Amygdala (tissue), 56 donors: ENCODE measurements at places on chromosomes 3 and 15.

DNA sequence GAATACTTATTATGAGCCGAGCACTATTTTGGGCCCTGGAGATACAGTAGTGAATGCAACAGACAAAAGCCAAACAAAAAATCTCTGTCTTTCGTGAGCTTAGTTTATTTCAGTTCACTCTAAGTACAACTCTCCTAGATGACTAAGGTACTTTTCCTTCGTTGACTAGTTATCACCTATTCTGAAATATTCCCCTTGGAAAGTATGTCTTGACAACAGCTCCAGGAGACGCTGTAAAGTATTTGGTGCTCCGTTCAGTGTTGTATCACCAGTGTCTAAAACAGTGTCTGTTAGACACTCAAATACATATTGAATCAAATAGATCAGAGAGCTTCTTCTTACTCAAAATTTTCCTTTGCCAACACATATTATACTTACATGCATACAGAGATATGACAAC lies 119.6 kb downstream of the TFDP2 start:
- DNase-seq = no peak

- no peak for DNase-seq
Observed at GRCh38 chr3:196654006-196654734, 14.7 kb downstream of the NRROS start.

- peak; percentile 22 for DNase-seq
Observed at GRCh38 chr15:40044717-40045571, 6.0 kb upstream of the SRP14 start.

DNA sequence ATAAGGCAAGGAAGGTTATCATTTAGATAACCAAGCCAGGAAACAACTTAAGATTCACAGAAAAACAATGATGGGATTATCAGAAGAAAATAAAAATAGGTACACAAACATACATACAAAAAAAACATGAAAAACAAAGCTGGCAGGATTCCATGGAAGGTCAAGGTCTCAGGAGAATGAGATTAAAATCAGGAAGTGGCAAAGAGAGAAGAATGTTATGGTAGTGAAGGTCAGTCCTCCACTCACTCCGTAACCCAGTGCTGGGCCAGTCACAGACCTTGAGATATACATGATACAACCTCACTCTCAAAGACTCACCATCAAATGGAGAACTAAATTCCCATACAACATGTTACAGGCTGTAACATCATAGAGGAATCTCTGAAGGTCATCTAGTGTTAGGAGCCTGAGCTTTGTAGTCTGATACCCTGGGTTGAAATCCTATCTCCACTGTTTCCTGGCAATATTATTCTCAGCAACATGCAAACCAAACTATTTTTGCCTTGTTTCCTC lies 93.9 kb downstream of the CTNNB1 start:
- no peak for DNase-seq

DNA sequence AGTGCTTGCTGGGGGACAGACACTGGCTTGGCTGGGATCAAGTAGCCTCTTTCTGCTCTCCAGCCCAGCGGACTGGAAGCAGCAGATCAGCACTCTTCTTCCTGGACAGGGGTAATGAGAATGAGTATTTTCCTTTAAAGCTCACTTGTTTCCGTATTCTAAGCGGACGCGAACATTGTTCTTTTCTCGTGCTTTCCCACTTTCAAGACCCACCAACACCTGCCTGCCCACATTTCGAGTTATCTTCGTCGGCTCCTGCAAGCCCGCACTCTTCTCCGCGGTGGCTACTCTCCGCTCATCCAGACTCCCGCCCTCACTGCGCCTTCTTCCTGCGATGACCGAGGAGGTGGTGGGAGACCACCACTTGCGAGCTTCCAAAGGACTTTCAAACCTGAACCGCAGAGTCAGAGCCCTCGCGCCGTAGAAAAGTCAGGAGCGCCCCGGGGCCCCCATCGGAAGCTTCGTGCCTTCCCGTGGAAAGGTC lies 1.6 kb upstream of the PPM1L start:
- no peak for DNase-seq

- no peak for DNase-seq
Observed at GRCh38 chr15:69403594-69403993, 10.6 kb upstream of the KIF23 start.

GRCh38 chr3:171206283-171206682 lies 179.8 kb upstream of the SLC2A2 start:
- no peak for DNase-seq

- no peak for DNase-seq
Observed at GRCh38 chr3:156478891-156479290, 76.0 kb downstream of the SSR3 start.

- DNase-seq = no peak
Observed at GRCh38 chr3:123564056-123564455, 20.8 kb downstream of the HACD2 start.

DNA sequence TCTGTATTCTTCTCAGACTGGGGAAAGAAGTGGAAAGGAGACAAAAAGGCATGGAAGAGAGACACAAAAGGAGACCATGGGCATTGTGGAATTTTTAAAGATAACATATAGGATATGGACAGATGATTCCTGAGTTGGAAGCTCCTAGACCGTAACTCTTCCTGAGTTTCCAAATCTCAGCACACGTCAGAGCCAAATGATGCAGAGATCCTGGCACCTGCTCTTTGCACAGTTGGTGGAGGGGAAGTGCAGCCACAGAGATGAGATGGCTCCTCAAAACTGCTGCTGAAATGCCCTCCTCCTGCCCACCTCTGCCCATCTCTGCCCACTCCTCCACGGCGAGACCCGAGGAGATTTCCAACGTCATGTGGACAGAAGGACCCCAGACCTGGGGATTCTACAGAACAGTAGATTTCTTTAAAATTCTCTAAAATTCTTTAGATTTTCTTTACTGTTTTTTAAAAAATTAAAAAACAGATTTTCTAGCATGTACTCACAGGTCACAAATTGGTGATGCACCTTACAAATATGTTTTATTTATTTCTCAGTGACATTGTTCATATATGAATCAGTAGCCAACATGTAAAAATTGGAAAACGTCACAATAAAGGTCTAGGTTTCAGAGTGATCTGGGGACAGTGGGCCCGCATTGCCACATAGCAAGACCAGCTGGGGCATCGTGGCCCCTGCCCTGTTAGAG lies 8.1 kb downstream of the CPN2 start:
- DNase-seq = no peak

- no peak for DNase-seq
Observed at GRCh38 chr3:8631661-8632060, 12.9 kb downstream of the SSUH2 start.

DNA sequence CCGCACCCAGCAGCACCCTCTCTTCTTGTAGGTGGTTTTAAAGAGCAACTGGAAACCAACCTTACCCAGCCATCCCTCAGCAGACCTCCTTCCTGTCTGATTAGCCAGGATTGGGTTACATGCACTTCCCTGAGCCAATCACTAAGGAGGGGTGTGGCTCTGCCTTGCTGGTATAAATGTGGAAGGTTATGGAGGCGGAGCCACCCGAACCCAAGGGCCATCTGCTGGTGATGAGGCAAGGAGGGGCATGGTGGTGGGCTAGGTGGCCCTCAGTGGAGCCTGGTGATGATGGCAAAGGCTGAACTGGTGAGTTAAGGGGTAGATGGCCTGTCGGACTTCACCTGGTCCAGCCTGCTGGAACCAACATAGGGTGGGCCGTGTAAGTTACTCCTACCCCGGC lies 39.8 kb downstream of the CCDC33 start:
- no peak for DNase-seq

GRCh38 chr15:86630946-86631345 lies 551.3 kb downstream of the AGBL1 start:
- DNase-seq = no peak

GRCh38 chr3:126275620-126275904 lies 81.6 kb downstream of the KLF15 start:
- DNase-seq = no peak

- no peak for DNase-seq
Observed at GRCh38 chr15:100093211-100094126, 248.3 kb downstream of the ADAMTS17 start.

DNA sequence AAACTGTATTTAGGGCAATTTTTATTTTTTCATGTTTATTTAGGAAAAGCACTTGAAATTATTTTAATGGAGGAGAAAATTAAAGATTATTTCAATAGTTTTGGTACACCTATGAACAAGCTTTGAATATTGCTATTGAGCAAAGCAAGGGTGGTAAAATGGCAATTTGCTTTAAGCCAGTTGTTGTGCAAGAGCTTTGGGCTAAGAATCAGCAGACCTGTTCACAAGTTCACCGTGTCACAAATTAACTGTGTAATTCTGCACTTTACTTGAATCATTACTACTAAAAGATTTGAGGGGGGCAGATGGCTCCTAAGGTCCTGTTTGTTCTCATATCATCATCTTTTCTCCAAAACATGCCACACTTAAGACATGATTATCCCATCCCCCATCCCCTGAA lies 238.9 kb upstream of the GBE1 start:
- DNase-seq = no peak

DNA sequence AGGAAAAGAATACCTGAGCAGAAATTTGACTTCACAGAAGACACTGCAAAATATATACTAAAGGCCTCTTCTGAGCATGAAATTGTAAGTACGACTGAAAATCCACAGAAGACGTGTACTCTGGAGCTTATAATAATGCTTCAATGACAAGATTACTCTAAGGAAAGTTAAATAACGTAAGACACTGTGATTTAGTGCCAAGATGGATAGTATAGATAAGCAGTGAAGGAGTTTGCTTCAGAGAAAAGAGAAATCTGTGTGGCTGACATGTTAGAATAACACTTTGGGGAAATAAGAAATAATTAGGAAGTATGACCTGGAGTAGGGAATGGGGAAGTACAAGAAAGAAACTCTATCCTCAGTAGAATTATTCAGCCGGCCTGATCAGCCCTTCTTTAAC lies 28.9 kb downstream of the ALDH1A2 start:
- no peak for DNase-seq

DNA sequence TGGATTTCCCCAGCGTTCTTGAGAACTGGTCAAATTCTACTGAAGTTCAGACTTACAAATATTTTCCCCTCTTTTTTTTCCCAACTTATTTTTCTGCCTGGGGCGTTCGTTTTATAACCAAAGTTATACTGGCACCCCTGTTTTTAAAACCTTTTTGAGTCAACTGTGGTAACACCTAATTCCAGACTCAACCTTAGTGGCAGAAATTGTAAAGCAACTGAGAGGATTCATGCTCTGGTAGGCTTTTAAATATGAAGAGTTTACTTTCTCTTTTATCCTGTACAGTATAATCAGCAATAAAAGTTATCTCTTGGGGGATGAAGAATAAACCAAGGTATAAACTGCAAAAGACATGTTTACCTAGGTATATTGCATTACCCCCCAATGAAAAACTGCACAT lies 2.3 kb downstream of the IL5RA start:
- no peak for DNase-seq

DNA sequence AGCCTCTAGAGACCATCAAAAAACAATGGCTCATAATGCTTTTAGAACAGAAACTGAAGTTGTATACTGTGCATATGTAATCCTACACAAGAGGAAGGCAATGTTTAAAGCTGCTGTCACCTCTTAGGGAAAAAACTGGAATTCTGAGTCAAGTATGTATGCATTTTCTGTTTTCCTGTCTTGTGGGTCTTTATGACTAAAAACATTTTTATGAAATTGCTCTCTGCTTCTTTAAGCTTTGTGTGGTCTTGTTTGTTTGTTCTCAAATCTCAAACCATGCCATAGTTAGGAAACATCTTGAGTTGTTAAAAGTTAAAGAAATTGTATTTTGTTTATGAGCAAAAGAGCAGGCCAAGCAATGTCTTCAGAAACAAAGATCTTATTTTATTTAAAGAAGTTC lies 80.9 kb upstream of the SOX2 start:
- no peak for DNase-seq

GRCh38 chr15:39459548-39459947 lies 121.3 kb upstream of the THBS1 start:
- DNase-seq = no peak

GRCh38 chr3:106089806-106090205 lies 221.0 kb upstream of the CBLB start:
- DNase-seq = no peak

GRCh38 chr15:70752193-70752635 lies 11.1 kb downstream of the UACA start:
- DNase-seq = no peak

GRCh38 chr3:136685882-136686281 lies 66.3 kb downstream of the STAG1 start:
- no peak for DNase-seq

DNA sequence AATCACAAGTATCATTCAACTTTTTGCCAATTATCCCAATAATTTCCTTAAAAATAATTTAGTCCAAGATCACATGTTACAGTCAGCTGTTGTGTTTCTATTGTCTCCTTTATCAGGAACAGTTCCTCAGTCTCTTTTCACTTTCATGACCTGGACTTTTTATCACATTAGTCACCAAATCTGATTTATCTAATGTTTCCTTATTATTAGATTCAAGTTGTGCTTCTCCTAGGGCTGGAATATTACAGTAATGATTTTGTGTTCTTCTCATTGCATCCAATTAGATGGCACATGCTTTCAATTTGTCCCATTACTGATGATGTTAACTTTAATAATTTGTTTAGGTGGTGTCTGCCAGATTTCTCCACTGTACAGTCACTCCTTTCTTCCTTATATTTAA lies 66.3 kb upstream of the DCBLD2 start:
- no peak for DNase-seq
